Upper lobe of right lung (tissue), 1 donor: ENCODE measurements at places on chromosomes 5 and 9.

- DNase-seq, result no peak
Observed at GRCh38 chr5:2373631-2374030, 377.8 kb downstream of the IRX2 start.

- no peak for DNase-seq
Observed at GRCh38 chr9:130927995-130928900, 10.8 kb downstream of the FIBCD1 start.

DNA sequence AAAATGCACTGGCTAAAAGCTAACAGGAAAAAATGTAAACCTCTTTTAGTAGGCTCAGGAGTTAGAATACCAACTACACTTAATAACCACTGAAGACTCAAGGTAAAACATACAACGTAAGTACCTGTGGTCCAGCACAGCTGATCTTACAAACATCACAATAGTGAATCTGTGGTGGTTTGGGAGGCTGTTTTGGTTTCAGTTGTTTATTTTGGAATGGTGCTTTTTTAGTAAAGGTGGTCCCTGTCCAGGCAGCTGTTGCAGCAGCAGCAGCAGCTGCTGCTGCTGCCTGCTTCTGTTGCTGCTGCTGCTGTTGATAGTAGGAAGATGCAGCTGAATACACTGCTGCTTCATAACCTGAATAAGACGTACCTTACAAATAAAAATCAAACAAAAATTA lies 37.9 kb downstream of the ZFR start:
- DNase-seq, result no peak

DNA sequence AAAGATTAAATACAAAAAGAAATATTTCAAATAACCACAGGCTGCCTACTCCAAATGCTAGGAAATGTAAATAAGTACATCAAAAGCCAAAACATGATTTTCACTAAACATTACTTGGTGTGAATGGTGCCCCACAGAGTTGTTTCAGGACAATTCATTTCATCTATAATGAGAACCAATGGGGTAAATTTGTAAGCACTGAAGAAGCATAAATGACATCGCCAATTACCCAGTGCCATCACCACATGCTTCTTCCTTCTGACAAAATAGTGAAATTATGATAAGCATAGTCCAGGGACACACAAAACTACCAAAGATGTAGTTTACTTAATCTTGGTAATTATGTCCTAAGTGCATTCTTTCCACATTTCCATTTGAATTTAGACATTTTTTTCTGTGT lies 510.4 kb upstream of the TYRP1 start:
- DNase-seq, result no peak

DNA sequence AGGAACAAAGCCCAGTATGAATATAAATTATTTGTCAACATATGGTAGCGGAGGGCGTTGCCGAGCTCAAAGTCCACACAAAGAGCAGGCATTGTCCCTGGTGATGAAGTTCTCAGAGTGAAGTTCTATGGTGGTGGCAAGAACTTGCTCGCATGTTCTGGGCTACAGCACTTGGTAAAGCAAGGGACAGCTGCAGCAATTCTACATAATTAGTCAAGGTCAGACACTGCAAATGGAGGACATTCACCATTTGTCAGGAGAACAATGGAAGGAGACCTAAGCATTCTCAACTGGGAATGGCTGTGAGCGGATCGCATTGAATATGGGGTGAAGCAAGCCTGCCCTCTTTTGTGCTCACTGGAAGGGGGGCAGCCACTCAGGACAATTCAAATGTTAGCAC lies 503.8 kb upstream of the ADAMTS16 start:
- no peak for DNase-seq

DNA sequence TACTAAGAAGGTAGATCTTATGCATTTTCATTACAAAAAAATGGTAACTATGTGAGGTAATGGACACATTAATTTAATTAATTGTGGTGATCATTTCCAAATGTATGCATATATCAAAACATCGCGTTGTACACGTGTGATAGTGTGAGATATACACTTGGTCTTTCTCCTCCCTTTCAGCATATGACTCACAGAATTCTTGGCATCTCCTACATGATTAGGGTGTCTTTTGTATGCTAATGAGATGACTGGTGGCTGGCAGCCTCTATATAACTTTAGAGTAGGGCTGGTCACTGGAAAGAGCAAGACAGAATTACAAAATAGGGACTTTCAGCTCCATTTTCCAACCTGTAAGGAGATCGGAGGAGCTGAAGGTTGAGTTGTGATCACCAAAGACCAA lies 1167.6 kb downstream of the CDH12 start:
- DNase-seq, result no peak
